Mesenteric fat pad (tissue), 1 donor: ENCODE measurements at places on chromosomes 1 and 21. TPM values are rescaled to one million over a fixed set of nuclear protein-coding genes. Genes with fewer than 3 reads are reported as not detected.
A peak's percentile ranks its signal among the peaks of the same experiment; 100 is the strongest.

Gene FCRL2
- not detected for total RNA-seq

GRCh38 chr1:69058454-69058853 is 509.3 kb upstream of the LRRC7 start:
- no peak for DNase-seq

Gene HCRTR1
- total RNA-seq, result 0.39 TPM

Gene SLAMF9
- total RNA-seq, result not detected

- DNase-seq, result no peak
Measured at GRCh38 chr1:207404849-207405525, 49.1 kb upstream of the CR2 start.

- peak; percentile 90 for DNase-seq
Measured at GRCh38 chr1:228101994-228102790, 933 bp downstream of the C1orf35 start.

- DNase-seq, result no peak
Measured at GRCh38 chr1:15046487-15047165, 106.9 kb upstream of the TMEM51 start.

DNA sequence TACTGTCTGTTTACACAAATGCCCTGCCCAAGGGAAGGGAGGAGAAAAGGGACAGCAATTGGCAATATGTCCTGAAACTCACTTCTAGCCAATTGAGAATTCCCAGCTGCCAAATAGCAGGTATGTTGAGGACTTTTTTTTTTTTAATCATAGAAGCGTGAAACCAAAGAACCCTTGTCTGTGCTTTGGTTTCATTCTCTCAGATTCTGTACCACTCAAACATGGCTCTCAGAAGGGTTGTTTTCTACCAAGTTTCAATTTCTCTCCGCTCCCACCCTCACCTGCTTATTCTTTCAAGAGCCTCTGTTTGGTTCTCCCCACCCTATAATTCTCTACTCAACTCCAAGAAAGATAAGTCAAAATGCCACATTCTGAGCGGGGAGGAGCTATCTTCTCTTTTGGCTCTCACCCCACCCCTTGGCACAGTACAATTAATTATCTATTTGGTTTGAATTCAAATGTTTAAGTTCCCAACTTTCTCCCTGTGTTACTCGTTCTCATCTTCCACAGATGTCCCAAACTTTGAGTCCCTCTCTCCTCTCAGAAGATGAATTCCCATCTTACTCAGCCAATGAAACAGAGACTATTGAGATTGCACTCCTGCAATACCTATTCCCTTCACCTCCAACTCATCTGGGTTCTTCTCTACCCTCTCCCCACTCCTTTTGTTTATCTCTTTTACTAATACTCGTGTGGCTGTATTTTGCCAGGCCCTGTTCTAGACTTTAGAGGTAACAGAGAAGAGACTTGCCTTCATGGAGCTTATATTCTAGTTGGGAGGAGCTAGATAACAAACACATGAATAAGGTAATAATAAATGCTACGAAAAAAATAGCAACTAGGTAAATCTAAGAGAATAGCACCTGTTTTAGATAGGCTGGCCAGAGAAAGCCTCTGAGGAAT is 3.9 kb upstream of the TP53BP2 start:
- DNase-seq, result no peak

Gene OR2T6
- not detected for total RNA-seq

DNA sequence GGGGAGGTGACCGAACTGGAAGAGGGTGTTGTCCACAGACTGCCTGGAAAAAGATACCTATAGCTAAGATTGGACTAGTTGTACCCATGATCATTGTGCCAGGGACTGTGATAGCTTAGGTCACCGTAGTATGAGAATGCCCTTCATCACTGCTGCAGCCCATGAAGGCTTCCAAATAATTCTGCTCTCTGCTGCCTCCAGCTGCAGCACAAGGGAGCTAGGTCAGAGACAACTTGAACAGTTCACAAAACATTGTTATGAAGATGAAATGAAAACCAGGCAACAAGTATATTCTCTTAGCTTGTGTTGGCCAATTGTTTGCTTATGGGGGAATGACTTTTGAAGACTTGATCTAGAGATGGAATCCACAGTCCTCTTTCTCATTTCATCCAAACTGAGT is 246.7 kb downstream of the MRPL39 start:
- DNase-seq, result no peak

- DNase-seq, result no peak
Measured at GRCh38 chr1:15452216-15452615, 4.3 kb upstream of the CELA2A start.

Gene DDX59
- 17.1 TPM for total RNA-seq

Gene FAM167B
- total RNA-seq, result 7.5 TPM

Gene CNKSR1
- total RNA-seq, result 1.7 TPM

DNA sequence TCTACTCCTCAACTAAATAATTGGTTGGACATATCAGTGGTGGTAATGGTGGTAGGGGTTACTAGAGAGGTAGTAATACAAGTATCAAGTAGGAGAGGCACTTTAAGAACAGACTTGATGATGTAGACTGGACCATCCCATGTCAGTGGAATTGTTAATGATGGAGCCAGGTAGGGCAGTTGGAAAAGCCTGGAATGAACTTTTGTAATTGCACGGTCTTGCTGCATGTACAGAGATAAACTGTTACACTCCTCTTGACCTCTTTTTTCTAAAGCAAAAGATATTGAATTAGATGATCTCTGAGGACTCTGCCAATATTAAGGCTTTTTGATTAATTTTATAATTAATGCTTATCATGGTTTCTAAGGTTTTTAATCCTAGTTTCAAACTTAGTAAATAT is 5.8 kb downstream of the HMGCS2 start:
- DNase-seq, result no peak

DNA sequence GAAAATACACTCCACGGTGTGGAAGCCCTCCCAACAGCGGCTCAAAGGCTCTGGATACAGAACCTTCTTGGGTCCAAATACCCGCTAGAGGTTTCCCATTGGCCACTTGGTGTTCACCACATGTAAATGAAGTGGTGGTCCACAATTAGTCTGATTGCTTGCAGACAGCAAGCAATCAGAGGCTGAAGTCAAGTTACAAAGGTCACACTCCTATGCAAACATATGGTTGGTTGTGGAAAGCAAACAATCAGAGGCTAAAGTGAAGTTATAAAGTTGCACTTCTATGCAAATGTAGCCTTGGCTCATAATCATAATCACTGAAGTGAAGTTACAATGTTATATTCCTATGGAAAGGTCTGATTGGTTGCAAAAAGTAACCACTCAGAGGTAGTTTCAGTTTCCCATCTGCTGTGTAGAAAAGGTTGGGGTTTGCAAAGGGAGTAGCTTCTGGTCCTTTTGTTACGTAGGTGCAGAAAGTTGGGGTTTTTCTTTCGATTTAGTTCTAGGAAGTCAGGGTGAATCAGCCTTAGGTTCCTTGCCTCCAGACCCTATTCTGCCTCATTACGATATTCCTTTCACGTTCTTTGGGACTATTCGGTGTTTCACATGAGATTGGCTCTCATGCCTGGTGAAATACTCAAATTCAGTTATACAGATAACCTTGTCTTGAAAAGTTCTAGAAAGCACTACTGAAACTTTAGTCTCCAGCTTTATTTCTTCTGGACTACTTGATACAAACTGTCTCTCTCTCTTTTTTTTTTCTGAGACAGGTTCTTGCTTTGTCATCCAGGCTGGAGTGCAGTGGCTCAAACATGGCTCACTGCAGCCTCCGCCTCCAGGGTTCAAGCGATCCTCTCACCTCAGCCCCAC is 36.7 kb upstream of the MTF2 start:
- DNase-seq, result no peak

- no peak for DNase-seq
Measured at GRCh38 chr1:101122452-101123166, 97.0 kb upstream of the DPH5 start.

DNA sequence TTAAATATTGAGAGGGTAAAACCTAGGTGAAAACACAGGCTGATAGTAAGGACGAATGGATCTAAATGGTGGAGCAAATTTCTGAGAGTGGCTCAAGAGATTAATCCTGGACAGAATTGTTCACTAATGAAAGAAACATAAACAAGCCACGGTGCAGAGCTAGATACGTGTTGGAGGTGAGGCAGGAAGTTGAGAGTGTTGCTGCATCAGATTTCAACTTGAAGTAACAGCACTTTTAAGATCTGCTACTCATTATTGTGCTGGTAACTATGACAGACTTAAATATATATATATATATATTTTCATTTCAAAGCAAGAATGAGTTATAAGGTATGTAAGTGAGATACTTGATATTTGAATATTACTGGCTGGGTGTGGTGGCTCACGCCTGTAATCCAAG is 64.9 kb downstream of the PTGS2 start:
- no peak for DNase-seq

Gene COX20
- 20.8 TPM for total RNA-seq

Gene SYT11
- 6.1 TPM for total RNA-seq

GRCh38 chr1:218349348-218350034 is 4.4 kb downstream of the TGFB2 start:
- DNase-seq, result no peak

DNA sequence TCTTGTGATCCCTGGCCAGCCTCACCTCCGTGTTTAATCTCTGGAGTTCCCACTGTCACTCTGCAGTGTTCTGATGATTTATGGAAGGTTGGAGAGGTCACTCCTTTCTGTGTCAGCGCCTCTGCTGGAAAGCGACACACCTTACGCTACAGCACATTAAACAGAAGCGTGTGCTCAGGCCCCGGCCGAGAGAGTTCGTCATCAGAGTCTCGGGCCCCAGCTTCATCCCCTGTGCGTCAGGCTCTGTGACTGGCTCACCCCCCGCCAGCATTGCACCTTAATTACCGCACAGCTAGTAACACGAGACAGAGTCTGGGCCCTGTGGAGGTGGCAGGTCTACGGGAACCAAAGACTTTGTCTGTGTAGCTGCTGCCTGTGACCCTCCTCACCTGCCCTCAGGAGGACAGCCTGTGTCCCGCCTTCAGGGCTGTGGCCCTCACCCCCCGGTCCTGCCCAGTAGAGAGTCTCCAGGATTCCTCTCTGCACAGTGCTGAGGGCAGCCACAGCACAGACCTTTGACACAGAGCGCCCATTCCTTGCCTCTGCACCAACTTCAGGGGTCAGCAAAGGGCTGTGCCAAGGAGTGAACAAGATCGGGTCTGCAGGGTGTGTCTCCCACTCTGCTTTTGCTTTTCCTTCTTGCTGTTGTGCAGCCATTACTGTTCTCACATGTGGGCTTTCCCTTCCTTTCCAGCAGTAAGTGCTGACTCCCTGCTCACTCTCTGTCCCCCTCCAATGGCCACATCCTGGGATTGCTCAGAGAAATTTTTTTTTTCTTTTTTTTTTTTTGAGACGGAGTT is 157.6 kb downstream of the PGBD5 start:
- no peak for DNase-seq

Gene TRIM46
- total RNA-seq, result 0.22 TPM

- no peak for DNase-seq
Measured at GRCh38 chr1:199646761-199647160, 380.7 kb upstream of the NR5A2 start.

DNA sequence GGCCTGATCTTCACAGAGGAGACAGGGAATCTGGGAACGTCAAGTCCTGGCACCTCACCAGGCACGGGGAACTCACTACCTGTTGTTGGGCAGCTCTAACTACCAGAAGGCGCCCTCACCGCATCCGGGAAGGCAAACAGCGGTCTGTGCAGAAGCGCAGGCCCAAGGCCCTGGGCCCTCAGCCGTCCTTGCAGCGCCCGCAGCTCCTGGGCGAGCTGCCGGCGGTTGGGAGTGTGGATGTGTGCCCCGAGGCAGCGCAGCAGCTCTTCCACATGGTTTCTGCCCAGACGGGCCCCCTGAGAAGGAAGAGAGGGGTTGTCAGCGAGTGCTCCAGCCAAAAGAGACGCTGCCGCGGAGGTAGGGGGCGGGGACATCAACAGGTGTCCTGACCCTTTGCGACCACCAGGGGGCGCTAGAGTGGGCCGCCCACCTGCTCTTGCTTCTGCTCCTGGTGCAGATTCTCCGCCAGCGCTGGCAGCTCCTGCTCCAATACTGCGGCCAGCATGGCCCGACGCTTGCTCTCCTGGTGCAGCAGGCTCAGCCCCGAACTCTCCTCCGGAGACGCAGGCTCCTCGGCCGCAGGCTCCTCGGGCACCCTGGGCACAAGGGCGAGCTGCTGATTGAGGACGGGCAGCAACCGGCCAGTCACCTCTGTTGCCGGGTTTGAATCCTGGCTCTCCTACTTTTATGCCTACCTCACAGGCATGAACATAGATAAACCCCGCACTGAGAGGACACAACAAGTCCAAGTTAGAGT is 9.3 kb downstream of the MAP3K6 start:
- peak; percentile 94 for DNase-seq

DNA sequence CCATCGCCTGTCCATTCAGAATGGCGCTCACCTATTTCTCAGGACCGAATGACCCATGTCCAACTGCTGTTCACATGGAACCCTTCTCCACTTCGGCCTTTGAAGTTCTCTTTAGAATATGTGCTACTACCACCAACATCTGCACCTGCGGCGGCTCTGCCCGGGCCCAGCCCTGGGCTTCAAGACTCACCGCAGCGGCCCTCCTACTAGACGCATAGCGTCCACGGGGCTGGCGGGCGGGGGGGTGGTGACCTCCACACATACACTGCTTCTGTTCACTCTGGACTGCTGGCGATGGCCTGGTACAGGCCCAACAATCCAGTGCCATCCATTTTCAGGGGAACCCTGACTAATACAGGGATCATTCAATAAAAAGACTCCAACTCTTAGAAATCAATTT is 394.2 kb downstream of the VAV3 start:
- no peak for DNase-seq
